ENCODE measurements at places on chromosomes 7 and 10. TPM values are rescaled to one million over a fixed set of nuclear protein-coding genes. Genes with fewer than 3 reads are reported as not detected.

Gene FAM25G
- not detected for total RNA-seq

DNA sequence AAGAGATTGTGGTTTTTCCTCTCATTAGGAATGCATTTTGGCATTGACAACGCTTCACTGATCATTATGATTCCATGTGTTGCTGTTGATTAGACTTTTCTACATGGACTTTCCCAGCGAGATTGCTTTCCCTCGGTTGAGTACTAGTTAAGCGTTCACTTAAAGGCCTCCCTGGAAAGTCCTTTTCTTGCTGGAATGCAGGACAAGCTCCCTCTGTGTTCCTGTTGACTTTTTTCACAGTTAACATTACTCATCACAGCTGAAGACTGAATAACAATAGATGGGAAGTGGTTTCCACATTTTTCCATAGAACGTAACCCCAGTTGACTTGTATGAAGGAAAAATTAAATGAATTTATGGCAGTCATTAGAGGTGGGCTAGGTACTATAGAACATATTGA lies 2.6 kb upstream of the CAV1 start:
- H3K27ac ChIP-seq = no peak overlapping the region
- no peaks in the 10 kb centered on the region for H3K36me3 ChIP-seq
- no peak for DNase-seq

DNA sequence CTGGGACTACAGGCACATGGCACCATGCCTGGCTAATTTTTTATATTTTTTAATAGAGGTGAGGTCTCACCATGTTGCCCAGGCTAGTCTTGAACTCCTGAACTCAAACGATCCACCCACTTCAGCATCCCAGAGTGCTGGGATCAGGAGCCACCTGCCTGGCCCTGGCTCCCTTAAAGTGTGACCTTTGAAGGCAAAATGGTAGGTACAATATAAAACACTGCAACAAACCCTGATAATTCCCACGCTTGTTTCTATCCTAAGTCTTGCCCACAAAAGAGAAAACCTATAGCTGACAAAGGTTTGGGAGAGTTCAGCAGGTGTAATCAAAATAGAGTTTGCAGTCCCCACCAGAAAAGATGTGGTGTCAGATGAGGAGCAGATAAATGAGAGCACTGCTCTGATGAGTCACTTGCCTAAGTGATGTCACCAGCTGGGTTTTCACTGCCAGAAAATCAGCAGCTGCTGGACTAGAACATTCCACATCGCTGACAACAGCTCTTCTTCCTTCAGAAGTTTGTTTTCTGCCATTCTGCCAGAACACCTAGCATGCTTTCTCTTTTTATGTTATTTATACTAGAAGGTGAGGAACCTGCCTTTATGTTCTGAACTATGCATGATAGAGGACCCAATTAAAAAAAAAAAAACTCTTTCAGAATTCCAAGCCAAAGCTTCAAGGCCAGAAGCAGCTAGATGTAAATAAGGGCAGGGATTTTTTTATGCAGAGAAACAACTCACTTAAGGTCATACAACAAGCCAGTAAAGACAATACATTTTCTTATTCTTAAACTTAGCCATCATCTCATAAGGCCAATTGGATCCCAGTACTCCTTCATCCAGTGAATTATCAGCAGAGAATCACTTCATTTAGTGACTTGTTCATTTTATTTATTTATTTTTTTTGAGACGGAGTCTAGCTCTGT lies 18.0 kb downstream of the PURB start:
- peak; percentile 45 for DNase-seq
- no peaks in the 10 kb centered on the region for H3K36me3 ChIP-seq
- peaks cover 14% of the 10 kb centered on the region for H3K4me1 ChIP-seq
- H3K27me3 ChIP-seq = no peaks in the 10 kb centered on the region
- H3K27ac ChIP-seq = peak overlapping the region; percentile 46

- peaks cover 9% of the 10 kb centered on the region for H3K27me3 ChIP-seq
- H3K36me3 ChIP-seq = no peaks in the 10 kb centered on the region
- peaks cover 10% of the 10 kb centered on the region for H3K4me1 ChIP-seq
- H3K27ac ChIP-seq = no peak overlapping the region
These were observed 54.9 kb downstream of the KCNH2 start for GRCh38 chr7:150923196-150923595.

DNA sequence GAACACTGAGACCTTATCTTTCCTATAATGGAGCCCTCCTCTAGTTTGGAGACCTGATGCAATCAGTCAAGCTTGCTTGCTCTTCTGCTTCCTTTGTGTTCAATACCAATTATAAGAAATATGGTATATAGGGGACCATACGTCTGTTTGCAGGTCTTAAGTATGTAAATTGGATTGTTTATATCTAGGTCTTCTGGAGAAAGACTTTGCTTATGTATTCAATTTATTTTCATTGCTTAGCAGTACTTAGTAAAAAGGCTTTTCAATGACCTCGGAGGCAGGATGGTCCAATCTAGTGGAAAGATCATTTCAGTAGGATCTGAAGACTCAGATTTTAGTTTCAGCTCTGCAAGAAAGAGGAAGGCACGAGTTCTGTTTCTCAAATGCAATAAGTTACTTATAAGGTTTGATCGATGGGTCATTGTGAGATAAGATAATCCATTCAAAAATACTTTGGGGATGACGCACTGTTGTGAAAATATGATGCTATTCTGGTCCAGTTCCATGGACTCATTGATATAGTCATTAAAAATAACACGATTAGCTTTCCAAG lies 571.6 kb downstream of the SH2D4B start:
- H3K27me3 ChIP-seq = no peaks in the 10 kb centered on the region
- no peak overlapping the region for H3K4me3 ChIP-seq
- H3K36me3 ChIP-seq = no peaks in the 10 kb centered on the region
- no peaks in the 10 kb centered on the region for H3K4me1 ChIP-seq

GRCh38 chr7:126362746-126363145 lies 890.0 kb downstream of the GRM8 start:
- H3K4me1 ChIP-seq = no peaks in the 10 kb centered on the region
- no peak overlapping the region for H3K27ac ChIP-seq

GRCh38 chr10:71769279-71769823 lies 4.0 kb downstream of the VSIR start:
- no peaks in the 10 kb centered on the region for H3K36me3 ChIP-seq
- peak overlapping the region; percentile 93 for H3K27ac ChIP-seq
- H3K27me3 ChIP-seq = no peaks in the 10 kb centered on the region
- peaks cover 83% of the 10 kb centered on the region for H3K4me1 ChIP-seq
- peak overlapping the region; percentile 87 for H3K4me3 ChIP-seq

GRCh38 chr7:149085866-149086265 lies 4.7 kb downstream of the ZNF786 start:
- H3K4me3 ChIP-seq = no peak overlapping the region
- no peak for DNase-seq

All from activated T-cell treated with anti-CD3 and anti-CD28 coated beads, Interleukin-2, amount 50 U/mL, for 72 hours (primary cell).